ENCODE measurements at places on chromosomes 3 and 15.

GRCh38 chr3:64209866-64210621 is 15.2 kb downstream of the PRICKLE2 start:
- DNase-seq, result no peak

DNA sequence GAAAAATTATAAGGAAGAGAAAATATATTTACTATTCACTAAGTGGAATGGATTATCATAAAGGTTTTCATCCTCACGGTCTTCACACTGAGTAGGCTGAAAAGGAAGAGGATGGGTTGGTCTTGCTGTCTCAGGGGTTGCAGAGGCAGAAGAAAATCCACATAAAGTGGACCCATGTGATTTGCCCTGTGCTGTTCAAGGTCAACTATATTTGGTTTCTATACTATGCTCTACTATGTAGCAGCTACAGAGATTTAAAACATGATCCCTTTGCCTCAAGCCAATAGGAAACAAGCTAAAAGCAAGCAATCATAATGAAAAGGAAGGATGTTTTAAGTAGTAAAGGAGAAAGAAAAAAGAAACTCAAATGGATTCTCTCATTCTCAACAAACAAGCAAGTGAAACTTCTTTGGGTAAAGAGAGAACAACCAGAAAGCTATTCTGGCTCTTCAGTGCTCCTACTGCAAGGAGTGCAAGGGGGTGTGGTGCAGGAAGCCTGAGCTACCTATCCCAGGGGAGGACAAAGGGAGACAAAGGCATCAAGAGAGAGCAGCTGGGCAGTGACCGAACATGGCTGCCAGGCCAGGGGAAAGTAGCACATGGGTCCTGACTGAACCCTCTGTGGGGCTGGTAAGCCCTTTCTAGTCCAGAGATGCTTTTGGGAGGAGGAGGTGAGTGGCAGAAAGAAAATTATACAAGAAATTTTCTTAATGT is 35.9 kb downstream of the SFMBT1 start:
- DNase-seq, result no peak

GRCh38 chr3:8324747-8325146 is 176.9 kb upstream of the LMCD1 start:
- DNase-seq, result peak; percentile 61

DNA sequence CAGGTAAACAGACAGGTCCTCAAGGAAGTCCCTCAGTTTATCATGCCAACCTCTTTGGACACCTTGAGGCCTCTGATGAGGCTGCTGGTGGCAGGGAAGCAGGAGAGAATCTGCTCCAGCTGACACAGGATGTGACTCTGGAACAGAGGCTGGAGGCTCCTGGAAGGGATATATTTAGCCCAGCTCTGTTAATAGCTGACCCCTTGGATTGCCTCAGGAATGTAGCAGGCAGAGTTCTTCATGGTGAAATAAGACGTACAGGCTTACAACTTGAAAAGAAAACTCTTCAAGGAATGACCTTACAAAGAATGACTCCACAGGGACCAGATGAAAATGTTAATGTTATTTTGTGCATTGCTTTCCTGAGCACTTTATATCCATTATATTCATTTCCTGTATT is 90.5 kb downstream of the AQP9 start:
- DNase-seq, result no peak

DNA sequence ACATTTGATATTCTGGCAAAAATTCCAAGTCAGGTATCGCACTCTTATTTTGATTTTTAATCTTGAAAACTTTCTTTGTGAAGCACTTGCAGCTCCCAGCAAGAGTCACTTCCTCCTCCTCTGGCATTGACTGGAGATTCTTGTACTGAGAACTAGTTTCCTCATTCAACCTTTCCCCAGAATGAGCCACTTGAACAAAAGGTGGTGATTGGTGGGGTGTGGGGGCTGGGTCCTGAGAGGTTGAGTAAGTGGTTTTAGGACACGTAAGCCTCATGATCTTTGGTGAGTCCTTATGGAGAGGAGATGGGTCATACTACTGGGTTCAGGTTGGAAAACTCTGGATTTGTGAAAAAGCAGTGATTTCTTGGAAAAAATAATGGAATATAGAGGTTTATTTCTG is 32.3 kb upstream of the ONECUT1 start:
- no peak for DNase-seq

- DNase-seq, result no peak
Measured at GRCh38 chr3:53834429-53835095, 11.7 kb downstream of the CHDH start.

DNA sequence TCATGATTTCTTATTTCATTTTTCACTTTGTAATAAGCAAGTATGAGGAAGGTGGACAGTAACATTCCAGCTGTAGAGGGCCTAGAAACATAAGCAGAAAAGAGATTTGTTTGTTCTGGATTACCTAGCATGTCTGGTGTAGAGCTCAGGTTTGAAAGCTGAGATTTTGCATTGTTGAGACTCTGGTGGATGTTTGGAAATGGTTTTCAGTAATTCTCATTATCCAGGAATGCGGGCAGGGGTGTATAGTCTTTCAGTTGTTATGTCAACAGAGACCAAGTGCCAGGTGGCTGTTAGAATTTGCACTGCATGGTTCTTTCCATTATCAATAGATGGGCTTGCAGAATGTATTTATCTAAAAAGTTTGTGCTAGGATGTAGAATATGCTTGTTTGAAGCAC is 10.9 kb downstream of the GPD1L start:
- no peak for DNase-seq

- no peak for DNase-seq
Measured at GRCh38 chr3:124777762-124778470, 47.7 kb downstream of the UMPS start.

DNA sequence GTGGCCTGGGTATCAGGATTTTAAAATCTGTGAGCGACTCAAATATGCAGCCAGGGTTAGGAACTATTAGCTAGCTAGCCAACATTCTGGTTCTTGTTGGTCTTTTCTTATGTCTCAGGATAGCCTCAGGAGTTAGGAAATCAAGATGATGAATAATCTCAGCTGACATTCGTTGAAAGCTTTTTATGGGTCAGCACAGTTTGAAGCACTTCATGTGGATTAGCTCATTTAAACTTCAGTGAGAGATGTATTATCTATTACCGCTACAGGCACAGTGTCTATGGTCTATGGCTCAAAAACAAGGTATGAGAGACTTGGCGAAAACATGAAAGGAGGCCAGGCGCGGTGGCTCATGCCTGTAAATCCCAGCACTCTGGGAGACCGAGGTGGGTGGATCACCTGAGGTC is 187.5 kb upstream of the THRB start:
- DNase-seq, result no peak

DNA sequence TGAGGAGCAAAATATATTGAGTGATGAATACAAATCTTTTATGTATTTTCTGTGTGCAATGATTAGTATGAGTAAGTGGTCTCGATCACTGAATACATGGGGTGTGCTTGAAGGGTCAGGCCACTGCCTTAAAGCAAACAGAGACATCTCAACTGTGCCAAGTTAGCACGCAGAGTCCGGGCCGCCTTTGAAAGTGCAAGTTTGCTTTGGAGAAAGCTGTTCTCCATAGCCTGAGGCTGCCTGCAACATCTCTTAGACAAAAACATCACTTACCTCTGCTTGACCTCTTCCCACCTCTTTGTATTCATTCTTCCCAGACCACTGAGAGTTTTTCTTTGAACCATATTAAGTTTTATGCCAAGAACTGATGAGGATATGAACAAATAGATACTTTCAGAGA is 267.0 kb downstream of the ZBTB20 start:
- DNase-seq, result no peak

GRCh38 chr15:90174140-90174875 is 26.8 kb upstream of the SEMA4B start:
- no peak for DNase-seq

DNA sequence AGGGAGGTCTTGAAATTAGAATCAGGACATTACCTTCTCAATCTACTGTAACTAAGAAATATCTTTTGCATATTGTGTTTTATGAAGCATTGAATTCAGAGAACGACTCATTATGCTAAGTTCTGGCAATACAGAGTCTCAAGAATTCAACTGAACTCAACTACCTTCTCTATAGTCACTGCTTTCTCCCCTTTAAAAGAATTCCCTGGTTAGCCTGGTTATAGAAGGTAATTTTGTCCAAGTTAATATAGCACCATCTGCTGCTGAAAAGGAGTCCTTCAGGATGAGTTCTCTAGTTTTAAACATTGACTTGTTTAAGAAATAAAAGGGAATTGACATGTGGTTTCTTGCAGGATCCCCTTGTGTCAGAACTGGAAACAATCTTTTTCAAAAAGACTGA is 60.2 kb downstream of the IL16 start:
- no peak for DNase-seq

GRCh38 chr3:27596334-27596841 is 112.2 kb upstream of the SLC4A7 start:
- no peak for DNase-seq

DNA sequence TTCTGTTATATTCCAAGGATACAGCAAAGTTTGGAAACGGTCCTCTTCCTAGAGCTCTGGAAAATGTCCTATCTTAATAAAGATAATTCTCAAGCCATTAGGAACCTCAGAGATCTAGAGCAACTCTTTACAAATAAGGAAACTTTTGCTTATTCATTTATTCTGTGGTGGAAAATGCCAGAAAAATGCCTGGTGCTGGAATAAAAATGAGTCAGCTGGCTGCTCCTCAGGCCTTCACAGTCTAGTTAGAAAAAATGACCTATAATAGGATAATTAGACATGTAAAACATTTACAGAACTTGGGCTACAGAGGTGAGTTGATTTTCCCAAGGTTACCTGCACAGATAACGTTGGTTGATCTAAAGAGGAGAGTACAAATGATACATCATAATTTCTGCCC is 372.5 kb downstream of the NLGN1 start:
- no peak for DNase-seq

DNA sequence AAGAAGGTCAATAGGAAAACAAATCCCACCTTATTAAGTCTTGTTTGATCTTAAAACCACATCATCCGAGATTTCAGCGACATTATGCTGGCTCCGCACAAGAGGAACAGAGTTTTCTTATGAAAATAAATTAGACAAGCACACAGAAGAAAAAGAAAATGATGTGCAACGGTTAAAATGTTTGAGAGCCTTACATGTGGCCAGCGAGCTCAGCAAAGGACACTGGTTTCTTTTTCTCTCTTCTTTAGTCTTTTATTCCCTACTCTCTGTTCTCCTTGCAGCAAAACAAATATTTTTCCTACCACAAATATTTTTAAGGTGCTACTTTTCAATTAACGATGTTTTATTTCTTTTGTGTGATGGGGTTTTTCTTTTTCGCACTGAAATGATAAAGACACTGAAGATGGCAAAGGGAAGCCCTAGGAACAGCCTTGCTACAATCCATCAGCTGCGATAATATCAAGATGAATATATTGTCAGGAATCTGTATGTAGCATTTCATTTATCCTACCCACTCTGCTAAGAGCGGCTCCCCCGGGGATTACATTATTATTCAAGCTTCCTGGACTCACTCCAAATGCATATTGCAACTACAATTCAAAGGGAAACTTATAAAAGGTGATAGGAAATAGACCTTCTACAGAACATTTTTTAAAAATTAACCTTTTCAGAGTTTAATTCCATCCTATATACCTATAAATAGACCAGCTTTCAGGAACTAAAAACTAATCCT is 72.9 kb downstream of the ANXA2 start:
- DNase-seq, result no peak

- no peak for DNase-seq
Measured at GRCh38 chr3:95277613-95278012, 1214.8 kb downstream of the NSUN3 start.

- no peak for DNase-seq
Measured at GRCh38 chr15:89972085-89972484, 29.0 kb upstream of the ZNF710 start.

- no peak for DNase-seq
Measured at GRCh38 chr3:116048991-116049390, 396.3 kb downstream of the LSAMP start.

DNA sequence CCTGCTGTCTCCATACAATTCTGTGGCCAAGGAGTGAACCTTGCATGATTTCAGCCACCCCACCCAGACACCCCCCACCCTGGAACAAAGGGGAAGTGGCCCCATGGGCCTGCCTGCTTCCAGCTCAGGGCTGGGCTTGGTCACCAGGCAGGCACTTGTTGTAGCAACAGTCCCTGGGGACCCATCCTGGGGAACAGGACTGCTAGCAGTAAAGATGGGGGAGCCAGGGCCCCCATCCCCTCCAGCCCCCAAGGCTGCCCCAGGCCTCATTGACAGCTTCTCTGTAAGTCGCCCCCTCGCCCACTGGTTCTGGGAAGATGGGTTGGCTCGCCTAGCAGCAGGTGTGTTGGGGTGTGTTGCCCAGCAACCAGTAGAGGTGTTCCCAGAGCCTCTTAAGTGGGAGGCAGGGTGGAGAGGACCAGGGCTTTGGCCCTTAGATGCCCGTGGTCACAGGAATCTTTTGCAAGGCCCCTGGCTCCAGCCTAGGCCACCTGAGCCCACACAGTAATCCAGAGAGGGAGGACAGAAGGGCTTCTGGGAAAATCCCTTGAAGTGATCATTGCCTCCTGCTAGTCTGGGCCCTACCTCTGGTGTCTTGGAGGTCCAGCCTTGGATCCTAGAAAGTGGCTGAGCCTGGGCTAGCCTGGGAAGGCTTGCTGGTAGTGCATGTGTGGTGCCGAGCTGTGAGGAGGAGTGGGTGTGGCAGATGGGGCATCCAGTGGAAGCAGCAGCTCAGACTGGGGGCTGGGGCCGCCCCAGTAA is 48.9 kb downstream of the CYP11A1 start:
- DNase-seq, result no peak

DNA sequence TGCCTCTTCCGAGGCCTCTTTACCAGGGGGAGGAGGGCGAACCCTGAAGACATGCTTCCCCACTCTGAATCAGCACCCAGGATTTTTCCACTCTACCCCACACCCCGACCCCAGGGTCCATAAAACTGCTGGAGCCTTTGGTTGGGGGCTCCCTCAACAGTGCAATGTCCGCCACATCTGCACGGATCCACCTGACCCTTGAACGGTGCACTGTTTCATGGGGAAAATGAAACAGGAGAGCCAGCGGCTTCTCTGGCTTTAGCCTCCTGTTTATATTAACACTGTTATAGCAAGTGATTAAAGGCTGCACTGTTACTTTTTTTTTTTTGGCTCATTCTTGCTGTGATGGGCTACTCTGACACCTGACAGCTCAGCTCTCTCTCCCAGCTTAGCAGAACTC is 124.1 kb upstream of the DLG1 start:
- no peak for DNase-seq

DNA sequence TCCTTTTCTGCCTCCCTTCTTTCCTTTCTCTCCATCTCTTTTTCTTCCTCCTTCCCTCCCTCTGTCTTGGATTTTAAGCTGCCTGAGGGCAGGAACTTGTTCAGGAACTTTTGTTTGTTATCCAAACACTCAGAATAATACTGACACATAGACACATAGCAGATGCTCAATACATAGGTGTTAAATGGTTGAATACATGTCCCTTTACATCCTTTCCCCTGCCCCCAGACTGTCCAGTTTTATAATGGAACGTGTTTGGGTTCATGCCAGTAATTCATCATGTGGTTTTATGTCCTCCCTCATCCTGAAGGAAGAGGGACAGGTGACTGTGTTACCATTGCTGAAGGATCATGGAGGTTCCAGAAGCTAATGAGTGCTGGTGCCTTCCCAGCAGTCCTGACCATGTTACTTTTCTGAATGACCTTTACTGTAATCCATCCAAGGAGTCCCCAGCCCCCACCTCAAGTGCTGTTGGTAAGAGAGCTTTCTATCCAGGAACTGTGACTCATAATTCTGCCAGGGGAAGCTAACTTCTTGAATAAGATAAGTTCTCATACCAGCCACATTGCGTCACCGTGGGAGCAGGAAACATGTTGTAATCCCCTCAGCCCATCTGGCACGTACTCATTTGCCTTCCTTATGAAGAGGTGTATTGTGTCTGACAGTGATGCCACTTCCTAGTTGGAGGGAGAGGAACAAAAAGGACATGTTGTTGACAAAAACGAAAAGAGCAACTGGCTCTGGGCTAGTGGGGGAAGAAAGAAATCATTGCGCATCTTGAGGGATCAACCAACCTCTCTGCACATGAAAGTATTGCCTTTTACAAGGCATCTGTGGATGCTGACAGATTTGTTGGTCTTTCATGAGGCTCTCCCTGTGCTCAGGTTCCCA is 52.4 kb downstream of the IL1RAP start:
- DNase-seq, result no peak
